Stimulated activated CD8-positive, alpha-beta memory T cell treated with anti-CD3 and anti-CD28 coated beads, Interleukin-15, amount 100 ng/mL, for 48 hours (primary cell): ENCODE measurements at places on chromosomes 4 and X.

- peak; percentile 3 for DNase-seq
Measured at GRCh38 chrX:17737986-17738713, 857 bp downstream of the SCML1 start.

- DNase-seq, result no peak
Measured at GRCh38 chrX:150762258-150763165, 69.3 kb downstream of the MTMR1 start.

DNA sequence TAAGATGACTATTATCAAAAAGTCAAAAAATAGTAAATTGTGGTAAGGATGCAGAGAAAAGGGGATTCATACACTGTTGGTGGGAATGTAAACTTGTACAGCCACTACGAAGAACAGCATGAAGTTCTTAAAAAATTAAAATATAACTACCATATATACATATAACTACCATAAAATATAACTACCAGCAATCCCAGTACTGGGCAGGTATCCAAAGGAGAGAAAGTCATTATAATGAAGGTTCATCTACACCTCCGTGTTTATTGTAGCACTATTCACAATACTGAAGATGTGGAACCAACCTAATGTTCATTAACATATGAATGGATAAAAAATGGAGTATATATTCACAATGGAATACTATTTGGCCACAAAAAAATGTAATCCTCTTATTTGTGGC, 360.9 kb upstream of the CT83 start:
- DNase-seq, result no peak

DNA sequence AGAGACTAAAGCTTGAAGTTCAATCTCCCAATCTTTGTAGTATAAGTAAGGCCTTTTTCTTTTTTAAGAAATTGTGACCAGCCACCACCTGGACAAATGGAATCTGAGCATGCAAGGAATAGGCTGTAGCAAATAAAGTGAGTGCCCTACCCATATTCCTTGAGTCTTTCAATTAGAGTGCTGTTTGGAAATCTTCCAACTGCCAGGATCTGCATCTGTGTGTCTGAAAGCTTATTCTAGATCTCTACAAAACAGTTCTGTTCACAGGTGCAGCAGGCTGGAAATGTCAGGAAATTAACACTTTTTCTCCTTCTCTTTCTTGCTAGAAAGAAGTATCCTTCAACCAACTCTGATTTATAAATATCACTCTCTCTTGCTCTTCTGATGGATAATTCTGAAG, 76.7 kb upstream of the NDST3 start:
- DNase-seq, result no peak

DNA sequence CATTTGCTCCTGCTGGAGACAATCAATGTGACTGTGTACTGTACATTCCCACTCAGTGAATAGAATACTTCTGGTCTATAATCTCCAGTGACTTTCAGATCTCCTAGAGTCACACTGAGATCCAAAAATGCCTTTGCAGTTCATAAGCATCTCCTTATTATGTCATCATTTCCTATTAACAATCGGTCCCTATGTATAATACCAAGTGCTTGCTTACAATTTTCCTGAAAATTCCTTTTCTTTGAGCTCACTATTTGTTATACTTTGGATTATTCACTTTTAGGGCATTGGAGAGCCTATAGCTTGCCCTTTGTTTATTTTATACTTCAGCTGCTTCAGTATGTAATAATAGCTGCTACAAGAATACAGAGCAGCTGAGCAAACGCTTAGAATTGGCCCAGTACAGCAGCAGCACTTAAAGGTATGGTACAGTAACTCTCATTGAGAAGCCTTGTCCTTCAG, 313.0 kb downstream of the DCTD start:
- DNase-seq, result no peak

DNA sequence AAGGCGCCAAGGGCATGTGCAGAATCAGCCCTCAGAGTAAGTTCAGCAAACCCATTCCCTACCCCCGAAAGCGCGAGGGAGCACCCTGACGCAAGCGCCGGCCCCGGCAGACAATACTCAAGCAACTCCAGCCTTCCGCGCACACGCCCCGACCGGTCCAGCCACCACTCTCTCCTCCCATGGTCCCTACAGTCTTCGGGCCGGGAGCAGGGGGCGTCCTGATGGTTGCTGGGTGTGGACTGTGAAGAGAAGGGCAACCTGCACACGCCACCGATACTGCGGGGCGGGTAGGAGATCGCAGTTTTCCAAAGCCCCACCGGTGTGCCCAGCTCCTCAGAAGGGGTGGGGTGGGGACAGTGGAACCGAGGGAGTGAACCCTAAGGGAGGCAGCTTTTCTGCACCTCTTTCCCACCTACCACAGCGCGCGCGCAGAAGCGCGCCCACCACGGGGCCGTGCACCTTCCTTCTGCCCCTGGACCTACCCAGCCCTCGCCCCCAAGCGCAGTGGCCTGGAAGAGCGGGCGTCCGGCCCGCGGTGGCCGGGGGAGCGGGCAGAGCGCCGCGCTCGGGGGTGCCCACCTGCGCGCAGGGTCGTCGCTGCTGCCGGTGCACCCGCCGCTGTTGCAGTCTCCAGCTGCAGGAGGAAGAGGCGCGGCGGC, 650.2 kb upstream of the DIPK2B start:
- no peak for DNase-seq

DNA sequence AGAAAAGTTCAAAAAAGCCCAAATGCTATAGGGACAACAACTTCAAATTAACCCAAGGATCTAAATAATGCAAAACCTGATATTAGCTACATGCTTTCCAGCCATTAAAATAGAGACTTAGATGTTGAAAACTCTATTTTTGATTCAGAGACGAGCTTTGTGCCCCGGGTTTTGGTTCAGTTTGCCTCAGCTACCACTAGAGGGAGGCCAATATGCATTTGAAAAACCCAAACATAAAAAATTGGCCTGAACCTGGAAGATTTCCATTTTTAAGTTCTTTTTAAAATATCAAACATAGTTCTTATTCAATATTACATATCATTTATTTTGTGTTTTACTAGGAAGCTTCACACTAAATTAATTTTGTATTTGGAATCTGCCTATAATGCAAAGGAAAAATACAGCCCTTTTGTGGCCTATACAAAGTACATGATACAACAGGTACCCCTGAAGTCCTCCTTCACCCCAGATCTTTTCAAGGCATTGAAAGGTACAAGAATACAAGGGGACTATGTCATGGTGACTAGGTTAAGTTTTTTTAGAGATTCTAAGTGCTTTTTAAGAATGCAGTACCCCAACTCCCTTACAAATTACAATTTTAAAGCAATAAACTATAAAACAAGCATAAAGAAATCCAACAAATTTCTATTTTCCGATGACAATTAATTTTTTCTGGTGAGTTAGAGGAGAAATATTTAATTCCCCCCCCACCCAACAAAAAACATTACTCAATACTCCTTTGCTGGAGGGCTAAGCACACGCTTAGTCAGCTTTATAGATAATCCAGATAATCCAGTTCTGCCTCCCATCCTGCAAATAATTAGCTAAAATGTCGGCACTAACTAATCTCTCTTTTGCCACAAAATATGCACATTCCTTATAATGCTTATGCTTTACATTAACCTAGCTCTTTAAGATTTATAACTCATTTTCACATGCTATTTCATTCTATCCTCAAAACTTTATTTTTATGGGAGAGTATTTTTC, 97.7 kb upstream of the PTPN13 start:
- DNase-seq, result no peak

DNA sequence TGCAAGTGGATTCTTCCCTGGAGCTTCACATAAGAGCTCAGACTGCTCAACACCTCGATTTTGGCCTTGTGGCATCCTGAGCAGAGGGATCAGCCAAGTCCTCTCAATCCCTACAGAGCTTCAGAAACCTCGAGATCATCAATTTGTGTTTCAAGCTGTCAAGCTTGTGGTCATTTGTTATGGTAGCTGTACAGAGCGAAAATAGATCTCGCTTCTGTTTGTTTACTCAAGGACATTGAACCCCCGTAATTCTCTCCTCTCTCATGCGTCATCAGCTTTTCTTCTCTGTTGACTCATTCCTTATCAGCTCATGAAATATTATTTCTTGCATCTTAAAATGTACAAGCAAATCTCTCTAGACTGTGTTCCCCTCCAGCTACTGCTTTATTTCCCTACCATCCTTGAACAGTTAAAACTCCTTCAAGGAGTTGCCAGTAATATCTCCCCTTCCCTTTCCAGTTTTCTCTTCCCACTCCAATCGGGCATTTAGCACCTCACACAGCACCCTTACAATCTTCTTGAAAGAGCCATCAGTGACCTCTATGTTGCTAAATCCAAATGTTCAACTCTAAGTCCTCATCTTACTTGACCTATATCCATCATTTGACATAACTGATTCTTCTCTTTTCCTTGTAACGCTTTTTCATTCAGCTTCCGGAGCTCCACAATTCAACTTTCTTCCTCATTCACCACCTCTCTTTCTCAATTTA, 106.2 kb upstream of the FAT1 start:
- DNase-seq, result no peak

- no peak for DNase-seq
Measured at GRCh38 chr4:20474119-20474518, 222.4 kb downstream of the SLIT2 start.

- no peak for DNase-seq
Measured at GRCh38 chr4:1024882-1025545, 13.6 kb downstream of the FGFRL1 start.

GRCh38 chr4:86961605-86962295, 26.9 kb downstream of the AFF1 start:
- DNase-seq, result peak; percentile 5

- no peak for DNase-seq
Measured at GRCh38 chrX:123475068-123475724, 257.7 kb downstream of the THOC2 start.

GRCh38 chr4:112284662-112285411, 867 bp downstream of the TIFA start:
- no peak for DNase-seq

DNA sequence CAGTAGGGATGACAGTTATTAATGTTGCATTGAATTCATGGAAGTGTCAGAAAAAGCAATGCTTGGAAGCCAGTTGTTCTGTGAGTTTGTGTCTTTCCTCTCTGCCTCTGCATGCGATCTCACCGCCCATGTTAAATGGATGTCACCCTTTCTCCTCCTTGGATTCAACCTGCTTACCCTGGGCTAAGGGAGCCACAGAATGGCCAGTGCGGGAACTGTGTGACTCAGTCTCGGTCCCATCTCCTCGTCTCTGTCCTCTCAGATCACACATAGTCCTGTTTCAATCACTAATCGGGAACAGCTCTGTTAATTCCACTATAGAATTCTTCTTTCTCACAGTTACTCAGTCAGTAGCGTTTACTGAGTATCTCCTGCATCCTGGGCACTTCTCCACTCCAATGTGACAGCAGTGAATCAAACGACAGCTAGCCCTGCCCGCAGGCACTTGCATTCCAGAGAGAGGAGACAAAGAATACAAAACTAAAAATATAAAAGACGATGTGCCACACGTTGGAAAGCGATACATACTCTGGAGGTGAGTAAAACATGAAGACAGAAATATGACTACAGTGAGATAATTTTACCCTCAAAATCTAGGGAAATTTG, 53.6 kb upstream of the TLR3 start:
- no peak for DNase-seq

GRCh38 chr4:56803471-56803870, 18.0 kb downstream of the SPINK2 start:
- DNase-seq, result no peak

- DNase-seq, result no peak
Measured at GRCh38 chrX:46630141-46630540, 56.6 kb downstream of the CHST7 start.

DNA sequence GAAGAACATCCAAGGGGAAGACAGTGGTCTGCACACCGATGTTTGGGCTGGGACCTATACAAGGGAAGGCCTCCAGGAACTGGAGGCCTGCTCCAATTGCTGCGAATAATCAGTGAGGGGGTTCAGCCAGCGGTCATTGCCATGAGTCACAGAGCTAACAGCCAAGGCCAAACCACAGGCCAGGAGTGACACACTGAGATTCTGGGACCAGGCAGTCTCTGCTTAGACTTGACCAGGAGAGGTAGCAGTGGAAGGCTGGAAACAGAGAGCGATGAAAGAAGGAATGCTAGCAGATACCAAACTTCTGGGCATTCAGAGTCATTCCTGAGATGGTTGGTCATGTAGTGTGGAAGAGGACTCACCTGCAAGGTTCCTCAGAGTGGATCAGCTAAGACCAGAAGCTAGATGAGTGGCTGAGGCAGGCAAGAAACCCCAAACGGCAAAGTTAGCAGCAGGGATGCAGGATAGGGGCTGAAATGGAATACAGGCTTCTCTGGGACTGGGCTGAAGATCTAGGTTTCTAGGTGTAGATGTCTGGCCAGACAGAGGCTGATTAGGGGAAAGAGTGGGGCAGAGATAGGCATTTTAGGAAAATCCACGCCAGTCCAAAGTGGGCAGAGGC, 54.7 kb downstream of the CNGA2 start:
- DNase-seq, result no peak

- peak; percentile 51 for DNase-seq
Measured at GRCh38 chrX:19747652-19748610, 139.5 kb downstream of the SH3KBP1 start.

DNA sequence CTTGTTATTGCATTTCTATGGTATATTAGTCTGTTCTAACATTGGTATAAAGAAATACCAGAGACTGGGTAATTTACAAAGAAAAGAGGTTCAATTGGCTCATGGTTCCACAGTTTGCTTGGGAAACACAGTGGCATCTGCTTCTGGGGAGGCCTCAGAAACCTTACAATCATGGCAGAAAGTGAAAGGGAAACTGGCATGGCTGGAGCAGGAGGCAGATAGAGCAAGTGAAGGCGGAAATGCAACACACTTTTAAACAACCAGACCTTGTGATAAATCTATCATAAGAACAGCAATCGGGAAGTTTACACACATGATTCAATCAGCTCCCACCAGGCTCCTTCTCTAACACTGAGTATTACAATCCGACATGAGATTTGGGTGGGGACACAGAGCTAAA, 346.6 kb upstream of the GNPDA2 start:
- no peak for DNase-seq

DNA sequence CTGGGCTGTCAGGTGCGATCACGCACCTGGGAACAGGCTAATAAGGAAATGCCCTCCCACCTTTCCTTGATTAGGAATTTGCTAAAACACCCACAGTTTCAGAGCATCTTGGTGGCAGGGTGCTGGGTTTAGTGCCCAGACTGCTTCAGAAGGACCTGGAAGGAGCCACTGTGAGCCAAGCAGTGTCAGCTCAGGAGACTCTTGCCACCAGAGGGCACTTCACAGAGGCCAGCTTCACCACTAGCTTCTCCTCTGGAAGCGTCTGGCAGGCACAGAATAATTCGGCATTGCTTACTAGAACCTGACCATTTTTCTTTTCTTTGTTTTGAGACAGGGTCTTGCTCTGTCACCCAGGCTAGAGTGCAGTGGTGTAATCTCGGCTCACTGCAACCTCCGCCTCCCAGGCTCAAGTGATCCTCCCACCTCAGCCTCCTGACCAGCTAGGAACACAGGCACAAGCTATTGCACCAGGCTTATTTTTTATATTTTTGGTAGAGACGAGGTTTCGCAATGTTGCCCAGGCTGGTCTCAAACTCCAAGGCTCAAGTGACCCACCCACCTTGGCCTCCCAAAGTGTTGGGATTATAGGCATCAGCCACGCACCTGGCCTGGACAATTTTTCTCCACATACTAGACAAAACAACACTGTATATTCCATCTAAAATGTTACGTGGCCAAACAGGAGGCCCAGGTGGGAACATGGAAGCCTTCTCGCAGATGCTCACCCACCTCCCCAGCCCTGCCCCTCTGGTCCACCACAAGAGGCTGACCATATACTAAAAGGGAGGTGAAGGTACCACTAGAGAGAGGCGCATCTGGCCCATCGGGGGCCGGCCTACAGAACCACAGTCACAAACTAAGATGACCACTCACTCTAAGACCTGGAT, 14.1 kb downstream of the NOP14 start:
- DNase-seq, result no peak
